ENCODE measurements at places on chromosomes 12 and 14.

DNA sequence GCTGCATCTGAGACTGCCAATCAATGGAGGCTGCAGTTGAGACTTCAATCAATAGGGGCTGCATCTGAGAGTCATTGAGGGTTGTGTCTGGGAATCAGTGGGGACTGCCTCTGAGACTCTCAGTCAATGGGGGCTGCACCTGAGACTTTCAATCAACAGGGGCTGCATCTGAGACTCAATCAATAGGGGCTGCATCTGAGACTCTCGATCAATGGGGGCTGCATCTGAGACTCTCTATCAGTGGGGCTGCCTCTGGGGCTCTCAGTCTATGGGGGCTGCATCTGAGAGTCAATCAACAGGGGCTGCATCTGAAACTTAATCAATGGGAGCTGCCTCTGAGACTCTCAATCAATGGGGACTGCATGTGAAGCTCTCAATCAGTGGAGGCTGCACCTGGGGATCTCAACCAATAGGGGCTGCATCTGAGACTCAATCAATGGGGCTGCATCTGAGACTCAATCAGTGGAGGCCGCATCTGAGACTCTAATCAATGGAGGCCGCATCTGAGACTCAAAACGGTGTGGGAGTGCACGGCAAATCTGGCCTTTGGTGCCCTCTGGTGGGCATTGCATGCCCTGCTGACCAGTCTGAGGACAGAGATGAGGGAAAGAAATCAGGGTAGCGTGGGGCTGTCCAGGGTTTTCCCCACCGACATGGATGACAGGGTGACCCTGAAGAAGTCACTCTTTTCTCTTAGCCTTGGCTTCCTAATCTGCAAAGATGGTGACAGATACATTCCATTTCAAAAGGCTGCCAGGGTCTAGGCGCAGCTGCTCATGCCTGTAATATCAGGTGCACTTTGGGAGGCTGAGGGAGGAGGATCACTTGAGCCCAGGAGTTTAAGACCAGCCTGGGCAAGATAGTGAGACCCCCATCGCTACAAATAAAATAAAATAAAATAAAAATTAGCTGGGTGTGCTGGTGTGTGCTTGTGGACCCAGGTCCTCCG, 41.3 kb upstream of the EIF5 start:
- DNase-seq: peak; percentile 25

GRCh38 chr12:10563966-10564365, 49.4 kb downstream of the MAGOHB start:
- no peak for DNase-seq

GRCh38 chr14:104221071-104221625, 82.8 kb downstream of the KIF26A start:
- no peak for DNase-seq

DNA sequence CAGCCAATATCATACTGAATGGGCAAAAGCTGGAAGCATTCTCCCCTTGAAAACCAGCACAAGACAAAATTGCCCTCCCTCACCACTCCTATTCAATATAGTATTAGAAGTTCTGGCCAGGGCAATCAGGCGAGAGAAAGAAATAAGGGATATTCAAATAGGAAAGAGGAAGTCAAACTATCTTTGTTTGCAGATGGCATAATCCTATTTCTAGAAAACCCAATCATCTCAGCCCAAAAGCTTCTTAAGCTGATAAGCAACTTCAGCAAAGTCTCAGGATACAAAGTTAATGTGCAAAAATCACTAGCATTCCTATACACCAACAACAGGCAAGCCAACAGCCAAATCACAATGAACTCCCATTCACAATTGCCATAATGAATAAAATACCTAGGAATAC, 21.0 kb upstream of the ANP32D start:
- no peak for DNase-seq

- DNase-seq: peak; percentile 72
These were observed 32.9 kb downstream of the MIPOL1 start for GRCh38 chr14:37230551-37231194.

All from HCEC 1CT (cell line).